ENCODE measurements at places on chromosomes 2 and 18.

DNA sequence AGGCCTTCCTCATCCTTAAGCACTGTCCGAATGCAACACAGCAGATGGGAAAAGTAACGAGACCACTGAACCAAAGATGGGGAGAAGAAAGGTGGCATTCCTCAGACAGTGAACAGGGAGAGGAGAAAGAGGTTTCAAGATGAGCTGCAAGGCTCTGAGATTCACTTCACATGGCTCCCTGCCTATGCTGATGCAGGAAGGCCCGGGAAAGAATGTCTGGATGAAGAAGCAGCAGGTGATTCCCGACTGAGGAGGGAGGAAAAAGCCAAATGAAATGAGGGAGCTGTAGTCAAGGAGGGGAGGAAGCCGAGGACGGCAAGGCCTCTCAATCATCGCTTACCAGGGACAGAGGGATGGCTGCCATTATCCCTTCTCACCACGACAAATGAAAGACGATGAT is 98.5 kb upstream of the BOD1L2 start:
- no peak for DNase-seq

- no peak for DNase-seq
These were observed 462.1 kb downstream of the ERBB4 start for GRCh38 chr2:212076456-212076855.

DNA sequence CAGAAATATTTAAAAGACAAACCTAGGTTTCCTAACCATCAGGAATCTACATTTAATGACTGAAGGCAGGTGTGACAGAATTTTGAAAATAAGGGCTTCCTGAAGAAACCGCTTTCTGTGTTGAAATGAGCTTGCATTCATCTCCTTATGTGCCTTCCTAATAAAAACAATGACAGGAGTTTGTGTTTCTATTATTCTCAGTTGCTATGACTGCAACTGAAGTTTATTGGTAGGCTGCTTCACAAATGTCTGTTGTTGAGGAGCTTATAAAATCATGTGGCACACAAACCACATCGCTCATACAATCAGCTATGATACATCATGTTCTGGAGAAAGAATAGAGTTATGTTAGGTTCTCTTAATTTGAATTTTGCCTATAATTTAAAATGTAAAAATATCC is 362.7 kb upstream of the SLC8A1 start:
- no peak for DNase-seq

- no peak for DNase-seq
These were observed 50.1 kb upstream of the PIEZO2 start for GRCh38 chr18:11199477-11199876.

DNA sequence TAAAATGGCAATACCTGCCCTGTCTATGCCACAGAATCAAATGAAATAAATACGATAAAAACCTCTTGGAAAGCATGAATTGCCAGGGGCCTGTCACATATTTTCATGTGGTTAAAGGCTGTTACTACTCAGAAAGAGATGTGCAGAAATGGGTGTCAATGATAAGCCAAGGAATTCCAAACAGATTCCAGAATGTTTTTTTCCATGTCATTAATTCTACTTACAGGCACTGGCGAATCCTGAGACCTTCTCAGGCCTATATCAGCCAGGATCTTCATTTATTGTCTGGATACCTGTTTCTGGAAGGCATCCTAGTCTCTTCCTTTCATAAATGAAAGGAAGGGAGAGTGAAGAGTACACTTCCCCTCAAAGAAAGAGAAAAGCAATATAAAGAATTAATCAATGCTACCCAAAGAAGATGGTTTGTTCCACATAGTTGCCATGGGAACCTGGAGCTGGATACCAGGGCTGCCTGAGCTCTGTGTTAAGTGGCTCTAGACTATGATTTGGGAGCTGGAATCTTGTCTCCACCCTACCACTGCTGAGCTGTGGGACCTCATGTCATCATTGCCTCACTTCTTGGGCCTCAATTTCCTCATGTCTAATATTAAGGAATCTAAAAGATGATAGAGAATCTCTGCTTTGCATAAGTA is 335.1 kb upstream of the SKOR2 start:
- DNase-seq: no peak

GRCh38 chr2:53880756-53881155 is 21.0 kb upstream of the GPR75 start:
- no peak for DNase-seq

- no peak for DNase-seq
These were observed 45.1 kb downstream of the ATIC start for GRCh38 chr2:215356948-215357461.

DNA sequence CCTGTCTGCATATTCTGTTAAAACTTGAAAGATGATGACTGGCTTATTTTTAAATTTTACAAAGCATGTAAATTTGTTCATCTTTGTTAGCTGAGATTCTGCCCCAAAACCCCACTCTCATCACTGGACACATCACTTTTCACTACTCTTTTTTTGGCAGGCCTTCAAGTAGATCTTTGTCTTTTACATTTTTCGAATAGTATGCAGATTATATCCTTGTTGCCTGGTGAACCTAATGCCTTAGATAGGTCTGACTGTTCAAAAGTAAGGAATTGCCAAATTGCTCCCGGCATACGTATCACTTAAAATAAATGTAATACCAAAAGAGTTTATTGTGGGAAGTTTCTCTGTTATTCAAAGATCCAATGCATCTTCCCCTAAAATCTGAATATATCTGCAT is 303.3 kb downstream of the XIRP2 start:
- no peak for DNase-seq

DNA sequence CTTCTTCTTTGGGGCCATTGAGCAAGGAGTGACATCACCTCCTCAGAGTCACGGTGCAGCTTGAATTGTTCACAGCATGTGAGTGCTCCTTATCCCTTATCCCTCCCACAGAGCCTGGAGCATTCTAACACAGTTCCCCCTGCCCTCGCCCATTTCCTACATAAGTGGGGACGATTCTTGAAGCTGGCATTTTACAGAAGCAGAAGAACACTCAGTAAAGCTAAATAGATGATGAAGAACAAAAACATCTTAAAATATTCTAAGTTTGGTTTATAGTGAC is 135.8 kb upstream of the APCDD1 start:
- DNase-seq: no peak

- no peak for DNase-seq
These were observed 42.4 kb downstream of the MRPL35 start for GRCh38 chr2:86241611-86242010.

- no peak for DNase-seq
These were observed 121.2 kb downstream of the TXNL1 start for GRCh38 chr18:56517196-56517595.

- no peak for DNase-seq
These were observed 13.1 kb downstream of the PKDCC start for GRCh38 chr2:42060718-42061619.

- DNase-seq: no peak
These were observed 6.7 kb downstream of the EHD3 start for GRCh38 chr2:31240381-31241365.

- DNase-seq: peak; percentile 32
These were observed 10.9 kb downstream of the CATIP start for GRCh38 chr2:218367415-218368149.

GRCh38 chr18:73947180-73947921 is 200.3 kb downstream of the FBXO15 start:
- DNase-seq: no peak

DNA sequence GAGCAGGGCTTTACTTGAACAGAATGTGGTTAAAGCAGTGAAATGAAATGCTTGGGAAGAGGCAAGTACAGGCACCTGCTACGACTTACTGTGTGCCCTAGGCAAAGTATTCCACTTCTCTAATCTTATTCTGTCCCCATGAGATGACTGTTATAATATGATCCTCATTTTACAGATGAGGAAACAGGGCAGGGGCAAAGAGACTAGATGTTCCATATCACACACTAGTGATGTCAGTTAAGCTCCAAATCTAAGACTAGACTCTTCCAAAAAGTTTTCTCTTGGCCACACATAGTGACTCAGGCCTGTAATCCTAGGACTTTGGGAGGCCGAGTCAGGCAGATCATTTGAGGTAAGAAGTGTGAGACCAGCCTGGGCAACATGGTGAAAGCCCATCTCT is 235.0 kb downstream of the SETBP1 start:
- DNase-seq: no peak

GRCh38 chr2:221267773-221268425 is 304.2 kb downstream of the EPHA4 start:
- DNase-seq: no peak

DNA sequence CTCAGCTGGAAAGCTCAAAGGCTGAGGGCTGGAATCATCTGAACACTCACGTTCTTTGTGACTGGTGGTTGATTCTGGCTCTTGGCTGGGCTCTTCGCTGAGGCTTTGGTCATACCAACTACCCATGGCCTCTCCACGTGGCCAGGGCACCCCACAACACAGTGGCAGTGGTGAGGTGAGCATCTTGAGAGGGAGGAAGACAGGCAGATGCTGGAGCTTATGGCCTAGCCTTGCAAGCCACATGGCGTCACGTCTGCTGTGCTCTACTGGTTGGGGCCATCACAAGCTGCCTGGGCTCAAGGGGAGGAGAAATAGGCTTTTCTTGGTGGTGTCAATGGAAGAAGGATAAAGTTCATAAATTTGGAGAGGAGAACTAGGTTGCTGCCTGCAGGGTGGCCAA is 19.6 kb downstream of the LPIN1 start:
- no peak for DNase-seq

- DNase-seq: no peak
These were observed 196.3 kb downstream of the PDE1A start for GRCh38 chr2:182230561-182230960.

DNA sequence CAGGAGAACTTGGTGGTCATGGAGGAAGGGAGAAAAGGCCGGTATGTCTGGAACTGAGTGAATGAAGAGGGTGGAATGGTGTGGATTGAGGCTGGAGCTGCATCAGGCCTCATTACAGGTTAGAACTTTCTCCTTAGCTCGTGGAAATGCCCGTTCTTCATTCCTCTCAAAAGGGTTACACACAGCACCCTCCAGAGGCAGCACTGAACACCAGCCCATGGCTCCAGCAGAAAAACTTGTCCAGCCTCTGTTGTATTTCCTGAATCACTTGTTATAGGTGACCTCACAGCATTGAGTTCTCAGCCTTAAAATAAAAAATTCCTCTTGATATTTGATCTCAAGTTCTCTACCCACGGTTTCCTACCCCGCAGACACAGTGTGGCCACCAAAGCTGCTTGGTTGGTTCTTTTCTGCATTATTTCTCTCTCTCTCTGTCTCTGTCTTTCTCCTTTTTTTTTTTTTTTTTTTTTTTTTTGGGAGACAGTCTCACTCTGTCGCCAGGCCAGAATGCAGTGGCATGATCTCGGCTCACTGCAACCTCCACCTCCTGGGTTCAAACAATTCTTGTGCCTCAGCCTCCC is 89.6 kb downstream of the ITGB1BP1 start:
- no peak for DNase-seq

- DNase-seq: no peak
These were observed 72.5 kb downstream of the FAM210A start for GRCh38 chr18:13653746-13654433.

DNA sequence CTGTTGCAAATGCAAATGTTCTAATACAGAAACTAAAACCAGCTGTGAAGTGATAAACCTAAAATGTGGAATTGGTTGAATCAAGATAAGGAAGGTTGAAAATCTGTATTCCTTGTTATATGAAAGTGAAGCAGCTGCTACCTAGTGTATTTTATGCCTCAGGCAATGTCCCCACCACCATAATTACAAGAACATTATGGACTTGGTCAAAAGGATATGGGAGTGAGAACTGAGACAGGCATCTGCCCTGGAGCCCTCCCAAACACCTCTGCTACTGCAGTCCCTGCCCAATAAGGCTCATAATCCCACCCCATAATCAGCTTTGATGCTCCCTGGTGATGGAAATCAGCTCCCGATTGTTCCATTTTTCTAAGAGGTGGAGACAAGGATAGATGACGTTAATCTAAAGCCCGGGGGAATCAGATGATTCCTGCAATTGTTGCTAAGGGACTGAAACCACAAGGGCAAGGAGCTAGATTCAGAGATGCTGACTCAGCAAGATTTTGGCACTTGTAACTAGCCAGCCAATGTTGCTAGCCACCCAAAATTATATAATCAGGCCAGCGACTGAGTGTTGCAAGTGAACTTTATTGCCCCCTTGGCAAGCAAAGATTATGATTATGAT is 69.5 kb downstream of the EVA1A start:
- no peak for DNase-seq

DNA sequence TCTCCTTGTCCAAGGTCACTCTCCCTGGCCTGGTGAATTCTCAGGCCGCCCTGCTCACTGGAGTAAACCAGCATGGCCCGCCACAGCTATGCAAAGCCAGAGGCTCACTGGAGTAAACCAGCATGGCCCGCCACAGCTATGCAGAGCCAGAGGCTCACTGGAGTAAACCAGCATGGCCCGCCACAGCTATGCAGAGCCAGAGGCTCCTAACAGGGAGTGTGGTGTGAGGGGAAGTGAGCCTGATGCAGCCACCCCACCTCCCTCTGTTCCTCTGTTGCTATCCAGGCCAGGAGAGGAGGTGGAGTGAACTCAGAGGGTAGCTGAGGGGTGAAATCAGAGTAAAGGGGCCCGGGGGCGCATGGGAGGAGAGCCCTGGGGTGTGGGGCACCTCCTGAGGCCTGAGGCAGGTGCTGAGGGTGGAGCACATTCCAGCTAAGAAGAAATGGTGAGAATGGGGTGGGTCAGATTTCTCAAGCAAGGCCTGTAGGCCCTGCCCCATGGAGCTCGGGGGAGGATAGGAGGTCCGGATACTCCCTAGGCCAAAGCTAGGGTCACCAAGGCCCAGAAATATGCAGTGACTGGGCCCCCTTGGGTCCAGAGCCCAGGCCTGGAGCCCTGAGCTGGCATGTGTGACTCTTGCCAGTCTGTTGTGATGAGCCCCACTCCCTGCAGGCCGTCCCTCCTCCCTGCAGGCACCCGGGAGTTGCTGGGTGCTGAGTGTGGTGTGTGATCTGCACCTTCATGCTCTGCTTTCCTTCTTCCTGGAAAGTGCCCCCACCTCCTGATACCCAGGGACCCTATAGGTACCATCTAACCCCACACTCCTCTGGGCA is 1.5 kb downstream of the ATP6V1B1 start:
- DNase-seq: no peak

- DNase-seq: no peak
These were observed 44.0 kb downstream of the METTL8 start for GRCh38 chr2:171389780-171390179.

GRCh38 chr2:43269074-43269572 is 42.7 kb upstream of the ZFP36L2 start:
- no peak for DNase-seq

GRCh38 chr2:183037553-183038340 is 510 bp downstream of the NCKAP1 start:
- DNase-seq: no peak

- no peak for DNase-seq
These were observed 222.6 kb downstream of the INSIG2 start for GRCh38 chr2:118310681-118311429.

DNA sequence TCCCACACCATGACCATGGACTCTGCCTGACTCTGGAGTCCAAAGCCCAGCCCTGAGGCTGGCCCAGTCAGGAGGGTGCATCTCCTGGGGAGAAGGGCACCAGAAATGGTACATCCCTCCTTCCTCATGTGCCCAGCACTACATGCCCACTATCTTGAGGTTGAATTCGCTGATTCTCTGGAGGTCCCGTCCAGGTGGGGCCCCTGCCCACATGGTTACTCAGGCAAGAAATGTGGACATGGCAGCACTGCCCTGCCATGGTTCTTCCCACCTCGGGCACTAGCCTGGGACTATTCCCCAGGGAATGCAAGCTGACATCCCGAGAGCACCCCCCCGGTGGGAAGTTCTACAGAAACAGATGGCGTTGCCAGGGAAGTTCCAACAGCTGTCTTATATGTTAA is 15.3 kb upstream of the HES6 start:
- no peak for DNase-seq

- DNase-seq: no peak
These were observed 42.8 kb downstream of the ARL6IP6 start for GRCh38 chr2:152761214-152761613.

- DNase-seq: no peak
These were observed 106.3 kb upstream of the TCF4 start for GRCh38 chr18:55694291-55694690.

Data from stimulated activated CD8-positive, alpha-beta memory T cell treated with anti-CD3 and anti-CD28 coated beads, Interleukin-7, amount 100 ng/mL, for 1 hour (primary cell).